Mammary epithelial cell (primary cell): ENCODE measurements at places on chromosomes 12 and 14. TPM values are rescaled to one million over a fixed set of nuclear protein-coding genes. Genes with fewer than 3 reads are reported as not detected.

The GRIP1 gene
- total RNA-seq = 29.3 and 30.7 TPM in 2 replicates

DNA sequence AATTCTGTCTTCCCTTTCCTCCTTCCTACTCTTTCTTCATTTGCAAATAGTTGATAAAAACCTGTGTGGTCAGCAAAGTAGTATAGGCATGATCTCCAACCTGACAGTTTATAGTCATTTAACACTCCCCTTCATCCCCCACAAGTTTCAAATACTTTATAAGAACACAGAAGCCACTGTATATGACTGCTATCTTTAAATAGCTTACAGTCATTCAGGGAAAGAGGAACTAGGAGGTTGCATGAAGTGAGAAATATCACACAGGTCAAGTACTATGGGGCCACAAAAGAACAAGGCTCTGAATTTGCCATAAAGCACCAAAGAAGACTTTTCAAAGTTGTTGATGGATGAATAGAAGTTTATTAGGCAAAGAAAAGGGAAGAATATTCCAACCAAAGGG is 431.3 kb downstream of the NPAS3 start:
- DNase-seq = no peak

The RIPK3 gene
- total RNA-seq = 0.61 TPM in 1 of 2 replicates, not detected in the other

- DNase-seq = peak; percentile 56
These were observed 66.4 kb downstream of the RFLNA start for GRCh38 chr12:124361074-124361970.

GRCh38 chr12:42706321-42706720 is 116.8 kb upstream of the PRICKLE1 start:
- peak; percentile 43 for DNase-seq

The SARNP gene
- total RNA-seq = 34.7 TPM

GRCh38 chr12:109678719-109679118 is 34.9 kb upstream of the FAM222A start:
- DNase-seq = no peak

DNA sequence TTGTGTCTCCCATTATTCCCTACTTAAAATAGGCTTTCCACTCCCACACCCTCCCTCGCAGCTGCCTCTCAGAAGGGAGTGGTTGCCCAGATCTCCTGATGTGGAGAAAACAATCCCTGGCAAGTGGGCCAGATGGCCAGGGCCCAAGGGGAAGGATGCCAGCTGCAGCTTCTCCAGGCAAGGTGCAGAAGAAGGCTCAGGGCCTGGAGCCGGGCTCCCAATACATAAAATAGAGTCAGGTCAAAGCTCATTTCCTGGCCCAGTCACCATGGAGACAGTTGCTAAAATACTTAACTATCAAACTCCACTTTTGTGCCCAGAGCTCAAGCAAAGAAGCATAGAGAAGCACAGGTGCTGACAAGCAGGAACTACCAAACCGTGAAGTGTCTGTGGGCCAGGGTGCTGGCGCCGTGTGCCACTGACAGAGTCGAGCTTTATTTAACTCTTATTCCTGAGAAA is 45.7 kb upstream of the ITPR2 start:
- DNase-seq = no peak

The OLR1 gene
- total RNA-seq = not detected in 2 replicates

DNA sequence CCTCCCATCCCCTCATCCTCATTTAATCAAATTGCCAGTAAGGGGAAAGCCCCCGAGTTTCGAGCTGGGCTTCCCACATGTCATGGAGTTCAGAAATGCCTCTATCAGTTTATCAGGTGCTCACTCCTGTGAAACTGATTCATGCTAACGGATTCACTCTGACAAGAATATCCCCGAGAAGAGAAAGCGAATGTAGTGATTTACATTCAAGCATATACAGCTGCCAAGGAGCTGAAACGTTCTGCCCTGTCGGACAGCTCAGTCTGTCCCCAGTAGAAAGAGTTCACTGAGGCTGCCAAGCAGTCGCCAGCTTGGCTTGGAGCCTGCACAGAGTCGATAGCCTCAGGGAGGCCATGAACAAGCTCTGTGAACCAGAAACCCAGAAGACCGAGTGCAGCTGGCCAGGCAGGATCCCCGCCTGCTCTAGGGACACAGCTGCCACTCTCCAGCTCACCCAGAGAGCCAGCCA is 88.4 kb downstream of the TMCC3 start:
- DNase-seq = peak; percentile 91

GRCh38 chr12:92468358-92469020 is 234.3 kb upstream of the PLEKHG7 start:
- no peak for DNase-seq

- DNase-seq = no peak
These were observed 11.8 kb upstream of the ENDOU start for GRCh38 chr12:47736877-47737676.

GRCh38 chr14:92277031-92277430 is 45.9 kb upstream of the SLC24A4 start:
- no peak for DNase-seq

GRCh38 chr14:71381814-71382213 is 474.6 kb downstream of the PCNX1 start:
- no peak for DNase-seq

DNA sequence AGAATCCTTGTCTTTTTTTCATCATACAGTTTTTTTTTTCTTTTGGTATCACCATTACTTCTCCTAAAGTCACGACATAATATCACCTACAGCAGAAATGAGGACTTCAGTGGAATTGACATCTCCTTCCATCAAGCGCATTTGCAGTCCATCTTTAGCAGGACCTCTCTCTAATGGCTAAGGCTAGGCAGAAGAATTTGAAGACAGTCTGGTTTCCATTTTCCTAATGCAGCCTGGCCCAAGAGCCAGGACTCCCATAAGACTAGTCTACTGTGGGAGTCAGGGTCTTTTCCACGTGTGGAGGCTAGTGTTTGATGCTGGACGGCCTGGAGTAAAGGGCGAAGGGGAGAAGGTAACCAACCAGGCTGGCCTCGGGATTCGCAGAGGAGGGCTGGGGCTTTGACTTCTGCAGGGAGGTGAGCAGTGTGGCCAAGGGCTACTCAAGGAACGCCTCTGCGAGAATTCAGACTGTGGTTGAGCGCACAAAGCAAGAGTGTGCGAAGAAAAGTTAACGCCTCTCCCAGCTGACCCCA is 769 bp upstream of the ZNF740 start:
- no peak for DNase-seq

DNA sequence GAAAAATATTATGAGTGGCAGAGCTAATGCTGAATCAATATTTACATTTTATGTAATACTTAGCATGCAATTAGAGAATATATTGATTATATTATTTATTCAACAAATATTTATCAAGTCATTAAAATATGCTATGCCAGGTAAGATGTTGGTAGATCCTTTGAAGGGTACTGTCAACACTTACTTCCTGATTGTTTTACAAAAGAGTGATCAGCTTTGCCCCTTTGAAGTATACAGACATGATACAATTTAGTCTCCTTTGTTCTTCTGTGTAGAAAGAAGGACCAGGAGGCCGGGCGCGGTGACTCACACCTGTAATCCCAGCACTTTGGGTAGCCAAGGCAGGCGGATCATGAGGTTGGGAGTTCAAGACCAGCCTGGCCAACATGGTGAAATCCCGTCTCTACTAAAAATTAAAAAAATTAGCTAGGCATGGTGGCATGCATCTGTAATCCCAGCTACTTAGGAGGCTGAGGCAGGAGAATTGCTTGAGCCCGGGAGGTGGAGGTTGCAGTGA is 73.9 kb upstream of the IFNG-AS1 start:
- no peak for DNase-seq

GRCh38 chr14:102215071-102215470 is 75.4 kb downstream of the WDR20 start:
- DNase-seq = no peak

GRCh38 chr12:112906712-112907414 is at the start of gene OAS1:
TSS of gene OAS1 (plus strand) at chr12:112906962. CDS start at chr12:112907040, 78 bp downstream.
- peak; percentile 61 for DNase-seq

GRCh38 chr14:81594012-81594411 is 60.4 kb upstream of the SEL1L start:
- DNase-seq = no peak

GRCh38 chr14:65142914-65143625 is 40.8 kb upstream of the MAX start:
- no peak for DNase-seq
